ENCODE measurements at places on chromosomes 13 and 19. TPM values are rescaled to one million over a fixed set of nuclear protein-coding genes. Genes with fewer than 3 reads are reported as not detected.

CGB2 gene
- 0.71 TPM for total RNA-seq

DNA sequence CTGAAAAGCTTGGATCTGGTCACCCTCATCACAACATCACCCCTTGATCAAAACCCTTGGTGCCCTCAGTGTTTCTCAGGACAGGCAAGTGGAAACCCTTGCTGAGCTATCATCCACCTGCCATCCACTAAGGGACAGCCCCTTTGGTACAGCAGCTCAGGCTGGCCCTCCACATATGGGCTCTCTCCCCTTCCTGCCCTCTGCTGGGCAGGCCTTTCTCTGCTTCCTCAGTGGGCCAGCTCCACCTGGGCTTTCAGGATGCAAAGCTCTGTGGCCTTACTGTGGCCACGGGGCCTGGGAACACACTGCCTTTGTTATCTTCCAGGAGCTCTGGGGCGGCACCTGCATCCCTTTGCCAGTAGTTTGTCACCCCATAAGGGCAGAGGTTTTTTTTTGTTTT, 4.9 kb downstream of the SUGP1 start:
- H3K36me3 ChIP-seq, result peaks cover 13% of the 10 kb centered on the region
- DNase-seq, result no peak
- peaks cover 2% of the 10 kb centered on the region for H3K4me1 ChIP-seq
- no peak overlapping the region for H3K4me3 ChIP-seq

PCID2 gene
- 72.8 TPM for total RNA-seq

PGLYRP2 gene
- not detected for total RNA-seq

- DNase-seq, result no peak
- H3K27ac ChIP-seq, result no peak overlapping the region
- no peaks in the 10 kb centered on the region for H3K36me3 ChIP-seq
- no peaks in the 10 kb centered on the region for H3K27me3 ChIP-seq
These were observed 33.5 kb downstream of the RASL11A start for GRCh38 chr13:27304099-27304498.

DNA sequence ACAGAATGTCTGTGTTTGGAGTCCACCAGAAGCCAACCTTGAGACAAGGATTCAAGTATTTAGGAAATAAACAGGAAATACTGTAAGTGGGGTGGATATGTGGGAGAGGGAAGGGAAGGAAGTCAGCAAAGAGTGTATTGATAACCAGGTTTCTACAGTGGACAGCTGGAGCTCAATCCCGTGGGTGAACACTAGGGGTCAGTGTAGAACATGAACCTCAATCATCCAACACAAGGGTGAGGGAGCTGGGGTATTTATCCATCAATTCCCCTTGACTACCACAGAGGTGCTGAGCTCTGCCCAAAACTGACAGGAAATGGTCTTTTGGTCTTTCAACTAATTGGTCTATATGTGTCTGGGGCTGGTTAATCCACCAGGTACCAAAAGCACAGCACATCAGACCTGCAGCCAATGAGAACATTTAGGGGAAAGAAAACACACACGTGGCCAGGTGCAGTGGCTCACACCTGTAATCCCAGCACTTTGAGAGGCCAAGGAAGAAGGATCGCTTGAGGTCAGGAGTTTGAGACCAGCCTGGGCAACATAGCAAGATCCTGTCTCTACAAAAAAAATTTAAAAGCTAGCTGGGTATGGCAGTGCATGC, 5.6 kb upstream of the SYDE1 start:
- DNase-seq, result no peak
- no peaks in the 10 kb centered on the region for H3K4me1 ChIP-seq
- no peaks in the 10 kb centered on the region for H3K36me3 ChIP-seq
- no peak overlapping the region for H3K4me3 ChIP-seq
- no peaks in the 10 kb centered on the region for H3K27me3 ChIP-seq
- H3K27ac ChIP-seq, result no peak overlapping the region

DNA sequence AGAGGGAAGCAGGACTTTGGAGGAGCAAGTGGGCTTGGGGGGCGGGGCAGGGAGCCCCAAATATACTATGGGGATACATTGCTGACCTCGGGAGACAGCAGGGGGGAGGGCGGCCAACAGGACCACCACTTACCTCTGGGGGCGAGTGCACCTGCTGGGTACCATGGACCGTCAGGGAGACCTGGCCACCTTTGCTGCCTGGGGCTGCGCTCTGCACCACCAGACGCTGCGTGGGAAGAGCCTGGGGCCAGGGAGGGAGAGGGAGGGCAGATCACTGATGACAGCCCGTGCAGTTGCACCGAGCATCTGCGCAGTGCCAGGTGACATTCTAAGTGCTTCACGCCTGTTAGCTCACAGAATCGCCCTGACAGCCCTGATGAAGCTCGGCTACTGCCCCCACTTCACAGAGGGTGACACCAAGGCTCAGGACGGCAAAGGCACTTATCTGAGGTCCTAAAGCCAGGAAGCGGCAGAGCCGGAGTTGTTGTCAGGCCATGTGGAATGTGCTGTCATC, 24.1 kb downstream of the RFX1 start:
- no peak overlapping the region for H3K4me3 ChIP-seq
- no peak for DNase-seq
- no peaks in the 10 kb centered on the region for H3K4me1 ChIP-seq
- H3K27ac ChIP-seq, result no peak overlapping the region
- H3K27me3 ChIP-seq, result no peaks in the 10 kb centered on the region

- no peaks in the 10 kb centered on the region for H3K27me3 ChIP-seq
- no peak overlapping the region for H3K4me3 ChIP-seq
- H3K4me1 ChIP-seq, result no peaks in the 10 kb centered on the region
- H3K27ac ChIP-seq, result no peak overlapping the region
- DNase-seq, result no peak
- H3K36me3 ChIP-seq, result no peaks in the 10 kb centered on the region
These were observed 22.3 kb upstream of the ZDHHC20 start for GRCh38 chr13:21481359-21481758.

ZNF266 gene
- 15.3 TPM for total RNA-seq

DNA sequence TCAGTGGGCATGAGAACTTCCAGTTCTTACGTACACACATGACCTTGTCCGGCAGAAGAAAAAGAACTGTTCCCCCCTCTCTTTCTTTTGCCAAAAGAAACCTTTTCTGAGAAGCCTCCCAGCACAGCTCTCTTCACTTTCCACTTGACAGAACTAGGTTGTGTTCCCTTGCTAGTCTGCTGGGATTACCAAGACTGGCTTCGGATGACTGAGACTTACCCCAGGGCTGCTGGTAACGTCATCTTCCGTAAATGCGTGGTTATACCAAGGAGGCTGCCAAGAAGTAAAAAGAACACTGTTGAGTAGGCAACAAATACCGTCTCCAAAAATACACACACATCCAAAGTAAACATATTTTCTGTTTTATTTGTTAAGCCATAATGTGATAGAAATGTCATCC, 908.2 kb downstream of the EFNB2 start:
- H3K36me3 ChIP-seq, result no peaks in the 10 kb centered on the region
- H3K4me3 ChIP-seq, result no peak overlapping the region
- no peaks in the 10 kb centered on the region for H3K4me1 ChIP-seq
- no peak for DNase-seq

CRX gene
- total RNA-seq, result not detected

CEACAM4 gene
- not detected for total RNA-seq

DNA sequence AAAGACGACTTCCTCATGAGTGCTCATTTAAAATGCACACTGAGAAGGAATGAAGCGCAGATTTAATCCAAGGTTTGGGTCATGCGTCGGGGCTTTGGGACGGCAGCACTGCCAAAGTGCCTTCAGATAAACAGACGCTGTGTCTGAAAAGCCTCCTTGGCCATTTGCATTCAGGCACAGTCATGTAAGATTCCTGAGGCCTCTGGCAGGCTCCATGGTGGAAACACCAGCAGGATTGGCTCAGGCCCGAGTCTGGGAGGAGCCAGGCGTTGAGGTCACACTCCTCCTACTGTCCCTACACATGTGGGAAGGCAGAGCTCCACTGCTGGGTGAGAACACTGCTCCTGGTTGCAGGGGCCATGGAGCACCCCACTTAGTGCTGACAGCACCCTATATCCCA, 113.3 kb upstream of the KL start:
- no peak overlapping the region for H3K4me3 ChIP-seq
- H3K27ac ChIP-seq, result no peak overlapping the region
- peaks cover 7% of the 10 kb centered on the region for H3K4me1 ChIP-seq
- no peak for DNase-seq

GRCh38 chr13:24997367-24997967, 98.5 kb upstream of the PABPC3 start:
- no peaks in the 10 kb centered on the region for H3K36me3 ChIP-seq
- no peak overlapping the region for H3K4me3 ChIP-seq
- H3K27me3 ChIP-seq, result no peaks in the 10 kb centered on the region

DNA sequence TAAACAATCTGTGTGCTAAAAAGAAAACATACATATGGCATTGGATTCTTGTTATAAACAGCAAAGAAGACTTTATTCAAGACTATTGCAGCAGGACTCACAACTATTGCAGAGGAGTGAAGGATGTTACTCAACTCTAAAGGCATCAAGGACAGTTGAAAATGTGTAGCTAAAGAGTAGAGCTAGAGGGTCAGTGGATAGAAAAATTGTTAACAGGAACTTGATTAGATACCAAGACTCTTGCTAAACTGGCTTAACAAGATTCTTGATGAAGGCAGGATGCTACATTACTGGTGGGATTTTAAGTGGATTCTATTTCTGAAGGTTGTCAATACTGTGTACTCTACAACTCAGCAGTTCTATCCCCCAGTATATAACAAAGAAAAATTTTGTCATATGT, 1183.3 kb downstream of the SLITRK1 start:
- no peaks in the 10 kb centered on the region for H3K36me3 ChIP-seq
- H3K4me3 ChIP-seq, result no peak overlapping the region
- no peaks in the 10 kb centered on the region for H3K4me1 ChIP-seq
- H3K27me3 ChIP-seq, result no peaks in the 10 kb centered on the region
- DNase-seq, result no peak

DNA sequence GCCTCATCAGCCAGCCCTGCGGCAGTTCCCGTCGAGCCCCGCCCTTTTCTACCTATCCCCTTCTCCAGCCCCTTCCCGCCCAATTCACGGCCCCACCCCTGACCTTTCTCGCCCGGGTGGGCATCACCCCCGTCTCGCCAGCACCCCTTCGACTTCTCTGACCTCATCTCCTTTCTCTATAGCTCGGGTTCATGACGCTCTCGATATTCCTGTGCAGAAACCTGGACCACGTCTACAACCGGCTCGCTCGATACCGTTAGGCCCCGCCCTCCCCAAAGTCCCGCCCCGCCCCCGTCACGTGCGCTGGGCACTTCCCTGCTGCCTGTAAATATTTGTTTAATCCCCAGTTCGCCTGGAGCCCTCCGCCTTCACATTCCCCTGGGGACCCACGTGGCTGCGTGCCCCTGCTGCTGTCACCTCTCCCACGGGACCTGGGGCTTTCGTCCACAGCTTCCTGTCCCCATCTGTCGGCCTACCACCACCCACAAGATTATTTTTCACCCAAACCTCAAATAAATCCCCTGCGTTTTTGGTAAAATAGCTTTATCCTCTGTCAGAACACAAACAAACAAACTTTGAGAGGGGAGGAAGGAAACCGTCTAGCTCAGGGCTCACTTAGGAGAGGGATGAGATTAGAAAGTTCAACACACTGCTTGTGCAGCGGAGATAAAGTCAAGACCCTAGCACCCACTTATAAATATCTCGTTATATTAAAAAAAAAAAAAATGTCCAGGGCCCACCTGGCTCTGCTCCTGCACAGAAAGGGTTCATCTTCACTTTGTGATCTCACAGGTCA, 5.1 kb downstream of the CD37 start:
- peaks cover 8% of the 10 kb centered on the region for H3K4me1 ChIP-seq
- H3K4me3 ChIP-seq, result no peak overlapping the region
- H3K36me3 ChIP-seq, result peaks cover 35% of the 10 kb centered on the region
- no peaks in the 10 kb centered on the region for H3K27me3 ChIP-seq
- H3K27ac ChIP-seq, result no peak overlapping the region

LYPD5 gene
- total RNA-seq, result 0.74 TPM

INSR gene
- 48.7 TPM for total RNA-seq

LILRB2 gene
- not detected for total RNA-seq

- no peak overlapping the region for H3K27ac ChIP-seq
- DNase-seq, result no peak
- no peaks in the 10 kb centered on the region for H3K27me3 ChIP-seq
- no peak overlapping the region for H3K4me3 ChIP-seq
These were observed 43.8 kb downstream of the DNM2 start for GRCh38 chr19:10761443-10762250.

ZNF556 gene
- total RNA-seq, result not detected

DNA sequence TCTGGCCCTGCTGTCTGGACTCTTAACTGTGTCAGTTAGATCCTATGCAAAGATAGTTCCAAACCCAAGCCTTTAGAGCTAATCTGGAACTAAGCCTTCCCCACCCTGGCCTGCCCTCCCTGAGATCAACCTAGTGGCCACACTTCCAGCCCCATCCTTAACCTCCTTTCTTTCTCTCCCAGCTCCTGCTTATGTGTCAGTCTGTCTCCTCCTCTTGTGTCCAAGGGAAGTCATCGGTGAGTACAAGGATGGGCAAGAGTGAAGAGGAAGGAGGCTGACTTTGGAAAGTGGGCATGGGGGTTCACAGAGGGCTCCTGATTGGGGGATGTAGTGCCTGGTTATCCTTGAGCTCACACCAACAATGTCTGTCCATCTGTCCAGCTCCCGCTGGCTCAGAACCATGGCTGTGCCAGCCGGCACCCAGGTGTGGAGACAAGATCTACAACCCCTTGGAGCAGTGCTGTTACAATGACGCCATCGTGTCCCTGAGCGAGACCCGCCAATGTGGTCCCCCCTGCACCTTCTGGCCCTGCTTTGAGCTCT, 12.3 kb downstream of the IGFL2 start:
- H3K36me3 ChIP-seq, result no peaks in the 10 kb centered on the region
- no peak overlapping the region for H3K4me3 ChIP-seq
- H3K27me3 ChIP-seq, result no peaks in the 10 kb centered on the region
- H3K4me1 ChIP-seq, result no peaks in the 10 kb centered on the region

DNA sequence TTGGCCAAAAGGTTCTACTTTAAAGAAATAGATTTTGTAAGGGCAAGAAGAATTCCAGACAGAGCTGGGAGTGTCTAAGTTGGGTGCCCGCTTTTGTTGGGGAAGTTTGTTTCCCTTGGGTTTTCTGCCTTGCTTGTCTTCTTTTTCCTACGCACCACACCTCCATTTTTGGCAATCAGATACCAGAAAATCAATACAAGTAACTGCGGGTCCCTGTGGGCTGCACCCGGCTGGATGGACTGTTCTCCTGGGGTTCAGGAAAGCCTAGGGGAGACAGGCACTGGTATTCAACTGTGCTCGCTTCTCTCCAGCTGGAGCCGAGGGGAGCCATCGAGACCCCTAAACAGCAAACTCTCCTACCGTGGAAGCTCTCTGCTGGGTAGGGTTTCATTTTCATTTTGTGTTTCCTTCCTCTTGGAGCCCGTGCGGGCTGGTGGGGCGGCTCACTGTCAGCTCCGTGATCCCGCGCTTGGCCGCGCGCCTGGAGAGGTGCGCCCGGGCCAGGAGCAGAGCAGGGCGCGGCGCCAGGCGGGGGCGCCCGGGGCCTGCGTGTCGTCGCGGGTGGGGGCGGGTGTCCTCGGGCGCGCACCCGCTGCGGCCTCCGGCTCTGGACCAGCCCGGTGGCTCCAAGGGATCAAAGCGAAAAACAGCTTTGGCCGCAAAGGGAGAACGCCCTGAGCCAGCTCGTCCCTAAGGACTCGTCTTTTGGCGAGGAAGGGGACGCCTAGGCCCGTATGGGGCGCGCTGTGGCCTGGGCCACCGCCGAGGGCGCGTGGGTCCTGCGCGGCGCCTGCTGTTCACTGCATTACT, 347.2 kb downstream of the ZNF536 start:
- peaks cover 3% of the 10 kb centered on the region for H3K4me1 ChIP-seq
- no peak overlapping the region for H3K27ac ChIP-seq
- H3K36me3 ChIP-seq, result no peaks in the 10 kb centered on the region
- H3K4me3 ChIP-seq, result peak overlapping the region; percentile 51
- no peaks in the 10 kb centered on the region for H3K27me3 ChIP-seq
- no peak for DNase-seq

Data from H1 (cell line).